ENCODE measurements at places on chromosomes 5 and 9. TPM values are rescaled to one million over a fixed set of nuclear protein-coding genes. Genes with fewer than 3 reads are reported as not detected.

- DNase-seq = no peak
Measured at GRCh38 chr5:142211918-142212317, 103.3 kb downstream of the NDFIP1 start.

GRCh38 chr5:33343676-33344327 is 97.0 kb upstream of the TARS1 start:
- DNase-seq = no peak

GRCh38 chr9:93114169-93114983 is 18.4 kb downstream of the CARD19 start:
- no peak for DNase-seq

DNA sequence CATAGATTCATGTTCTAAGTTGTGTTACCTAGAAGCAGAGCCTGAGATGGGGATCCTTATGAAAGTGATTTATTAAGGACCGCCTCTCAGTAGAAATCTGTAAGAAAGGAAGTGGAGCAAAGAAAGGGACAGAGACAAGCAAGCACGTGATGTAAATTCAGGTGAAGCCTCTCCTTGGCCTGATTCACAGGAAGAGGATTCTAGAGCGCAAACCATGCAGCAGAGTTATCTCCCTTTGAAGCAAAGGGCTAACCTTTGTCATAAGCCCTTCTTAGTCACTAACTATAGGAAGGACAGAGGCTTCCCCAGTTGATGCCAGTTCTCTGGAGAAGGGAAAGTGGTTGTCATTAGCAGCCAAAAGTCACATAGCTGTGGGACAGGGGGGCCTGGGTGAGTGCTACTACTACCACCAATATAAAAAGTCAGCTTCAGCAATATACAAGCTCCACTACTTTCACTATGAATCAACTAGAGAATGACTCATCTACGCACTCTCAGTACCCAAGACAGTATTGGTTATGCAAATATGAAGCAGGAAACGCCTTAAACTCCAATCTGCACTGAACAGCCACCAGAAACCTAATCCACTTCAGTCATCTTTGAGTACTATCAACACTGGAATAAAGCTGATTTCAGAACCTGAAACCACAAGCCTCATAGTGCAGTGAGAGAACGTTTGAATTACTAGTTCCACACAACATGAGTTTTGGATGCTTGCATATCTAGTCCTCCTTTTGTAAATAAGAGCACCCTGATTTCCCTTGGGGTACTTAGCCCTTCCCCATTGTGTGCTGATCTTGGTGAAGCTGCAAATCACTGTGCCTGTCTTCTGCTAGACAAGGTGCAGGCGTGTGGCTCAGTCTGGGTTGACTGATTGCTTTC is 162.7 kb downstream of the ZNF608 start:
- DNase-seq = peak; percentile 34

DNA sequence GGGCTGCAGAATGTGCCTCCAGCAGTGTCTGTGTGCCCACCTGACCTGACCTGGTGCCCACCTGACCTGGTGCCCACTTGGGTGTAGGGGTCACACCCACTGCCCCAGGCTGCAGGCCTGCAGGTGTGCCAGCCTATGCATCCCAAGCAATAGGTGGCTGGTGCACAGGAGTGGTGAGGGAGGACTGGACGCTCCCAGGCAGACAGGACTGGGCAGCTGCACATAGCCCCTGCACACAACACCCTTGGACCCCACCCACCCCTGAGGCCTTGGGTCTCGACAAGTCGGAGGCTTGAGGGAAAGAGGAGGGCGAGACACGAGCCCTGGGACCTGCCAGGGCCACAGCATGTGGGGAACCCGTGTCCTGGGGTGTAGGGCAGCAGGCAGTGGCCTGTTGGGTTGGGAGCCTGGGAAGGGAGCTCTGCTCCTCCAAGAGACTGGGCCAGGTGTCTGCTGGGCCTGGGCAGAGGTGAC is 10.8 kb upstream of the NRARP start:
- no peak for DNase-seq

ZFP37 gene
- total RNA-seq = 1.8 TPM

OLFM1 gene
- not detected for total RNA-seq

QRFP gene
- not detected for total RNA-seq

PCA3 gene
- total RNA-seq = not detected

SPATA31E1 gene
- total RNA-seq = not detected

CDH10 gene
- not detected for total RNA-seq

Measured in CD4-positive, CD25-positive, alpha-beta regulatory T cell (primary cell).